Spinal cord (tissue), 10 donors: ENCODE measurements at places on chromosomes 11 and 22.
A peak's percentile ranks its signal among the peaks of the same experiment; 100 is the strongest.

DNA sequence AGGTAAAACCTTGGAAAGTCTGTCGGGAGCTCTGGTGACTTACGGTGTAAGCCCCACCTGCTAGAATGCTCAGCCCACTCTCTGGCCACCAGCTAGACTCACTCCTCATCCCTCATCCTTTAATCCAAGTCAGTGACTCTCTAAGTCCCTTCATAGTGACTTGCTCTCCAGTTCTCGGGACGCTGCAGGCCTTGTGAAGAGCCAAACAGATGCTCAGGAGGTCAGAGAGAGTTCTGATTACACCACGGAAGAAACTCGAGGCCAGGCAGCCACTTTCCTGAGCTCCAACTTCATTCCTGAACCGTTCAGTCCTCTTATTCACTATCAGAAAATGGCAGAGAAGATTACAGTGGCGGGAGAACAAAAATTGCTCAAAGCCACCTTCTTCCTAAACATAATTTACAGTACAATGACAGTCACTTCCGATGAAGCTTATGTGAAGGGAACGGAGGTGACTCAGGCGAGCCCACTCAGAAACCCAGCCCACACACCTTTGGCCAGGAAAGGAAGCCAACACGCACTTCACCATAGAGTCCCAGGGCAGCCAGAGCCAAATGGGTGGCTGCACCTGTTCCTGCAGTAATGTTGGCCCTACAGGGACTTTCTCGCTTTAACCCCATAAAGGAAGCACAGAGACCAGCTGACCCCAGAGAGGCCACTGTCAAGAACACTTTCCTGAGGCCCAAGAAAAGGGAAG lies 100.4 kb downstream of the GALNT18 start:
- DNase-seq = no peak

- DNase-seq = no peak
Observed at GRCh38 chr22:28282405-28283067, 363.5 kb upstream of the PITPNB start.

- peak; percentile 74 for DNase-seq
Observed at GRCh38 chr22:41682033-41682807, 6.4 kb downstream of the SNU13 start.

DNA sequence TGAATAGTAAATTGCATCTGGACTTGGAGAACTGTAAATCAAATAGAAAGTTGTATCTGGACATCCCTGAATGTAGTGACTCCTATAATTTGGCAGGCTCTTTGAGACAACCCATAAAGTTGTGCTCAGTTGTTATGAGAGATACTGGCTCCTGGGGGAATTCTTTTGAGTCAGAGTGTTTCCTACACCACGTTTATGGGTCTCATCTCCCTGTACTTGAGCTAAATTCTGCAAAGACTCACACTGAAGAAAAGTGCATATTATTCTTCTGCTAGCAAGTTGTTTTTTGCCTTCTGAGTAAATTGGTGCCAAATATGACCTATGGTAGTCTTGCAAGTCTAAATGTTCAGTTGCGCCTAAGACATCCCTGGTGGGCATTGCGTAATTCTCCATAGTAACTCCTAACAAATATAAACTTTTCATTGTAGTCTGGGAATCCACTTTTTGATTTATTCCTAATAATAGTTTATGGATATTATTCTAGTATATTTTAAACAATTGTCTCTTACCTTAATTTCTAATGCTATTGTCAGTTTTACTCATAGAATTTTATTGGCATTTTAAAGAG lies 5.0 kb downstream of the ZNF215 start:
- DNase-seq = no peak

DNA sequence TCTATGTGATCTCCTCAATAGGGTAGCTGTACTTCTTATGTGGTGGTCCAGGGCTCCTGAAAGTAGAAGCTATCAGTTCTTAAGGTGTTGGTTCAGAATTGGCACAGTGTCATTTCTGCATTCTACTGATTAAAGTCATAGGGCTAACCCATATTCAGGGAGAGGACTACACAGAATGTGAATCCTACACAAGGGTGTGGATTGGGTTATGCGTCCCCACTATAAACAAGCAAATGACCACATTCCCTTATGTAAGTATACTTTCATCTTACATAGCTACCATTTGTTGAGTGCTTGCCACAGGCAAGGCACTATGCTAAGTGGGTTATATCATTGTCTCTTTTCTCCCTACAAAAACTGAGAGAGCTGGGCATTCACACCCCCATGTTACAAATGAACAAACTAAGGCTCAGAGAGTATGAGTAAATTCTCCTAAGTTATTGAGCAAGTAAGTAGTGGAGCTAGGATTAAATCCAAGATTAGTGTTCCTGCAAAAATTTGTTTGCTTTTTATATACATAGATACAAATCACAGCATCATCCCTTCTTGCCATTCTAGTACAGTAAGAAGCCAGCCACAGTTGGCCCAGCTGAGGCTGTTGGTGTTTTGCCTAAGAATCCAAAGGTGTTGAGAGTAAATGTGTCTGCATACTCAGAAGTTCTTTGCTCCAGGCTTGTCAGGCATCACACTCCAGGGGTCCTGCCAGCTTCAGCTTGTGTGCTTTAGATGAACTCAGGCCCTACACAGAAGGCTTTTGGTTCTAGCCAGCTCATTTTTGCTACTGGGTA lies 157.8 kb downstream of the KIF18A start:
- no peak for DNase-seq

DNA sequence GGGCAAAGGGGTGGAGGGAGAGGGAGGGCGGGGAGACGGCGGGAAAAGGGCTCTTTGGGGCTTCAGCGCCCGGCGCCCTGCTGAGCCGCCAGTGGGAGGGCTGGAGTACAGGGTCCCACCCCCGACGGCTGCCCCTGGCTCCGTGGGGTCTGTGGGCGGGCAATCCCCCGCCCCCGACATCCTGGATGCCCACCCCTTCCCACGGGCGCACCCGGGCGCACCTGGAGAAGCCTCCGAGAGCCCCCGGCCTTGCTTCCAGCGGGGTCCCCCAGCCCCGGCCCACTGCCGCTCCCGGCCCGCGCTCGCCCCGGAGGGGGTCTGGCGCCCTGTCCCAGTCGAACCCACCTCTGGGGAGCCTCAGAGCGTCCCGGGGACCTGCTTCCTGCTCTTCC lies 394 bp downstream of the CHRM4 start:
- DNase-seq = no peak

GRCh38 chr11:45899448-45900174 lies 7.5 kb downstream of the FREY1 start:
- peak; percentile 87 for DNase-seq

DNA sequence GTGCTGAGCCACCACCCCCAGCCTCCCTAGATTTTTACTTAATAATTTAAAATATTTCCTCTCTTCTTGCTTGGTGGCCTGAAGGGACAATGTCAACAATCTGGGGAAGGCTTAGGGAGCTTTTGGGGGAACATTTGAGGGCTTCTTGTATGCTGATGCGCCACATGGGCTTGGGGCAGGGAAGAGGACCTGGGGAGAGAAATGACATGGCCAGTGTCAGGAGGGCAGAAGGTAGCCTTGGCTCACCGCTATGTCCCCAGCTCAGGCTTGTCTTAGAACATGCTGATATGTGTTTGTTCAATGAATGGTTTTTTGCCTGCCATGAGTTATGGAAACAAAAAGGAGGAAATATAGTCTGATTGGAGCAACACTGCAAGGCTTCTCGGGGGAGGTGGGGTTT lies 51.6 kb downstream of the ST14 start:
- DNase-seq = no peak

- no peak for DNase-seq
Observed at GRCh38 chr22:47551431-47551775, 789.0 kb downstream of the TBC1D22A start.

GRCh38 chr11:75158696-75159150 lies 7.8 kb downstream of the SLCO2B1 start:
- no peak for DNase-seq

- no peak for DNase-seq
Observed at GRCh38 chr22:42766860-42767259, 46.2 kb upstream of the A4GALT start.

DNA sequence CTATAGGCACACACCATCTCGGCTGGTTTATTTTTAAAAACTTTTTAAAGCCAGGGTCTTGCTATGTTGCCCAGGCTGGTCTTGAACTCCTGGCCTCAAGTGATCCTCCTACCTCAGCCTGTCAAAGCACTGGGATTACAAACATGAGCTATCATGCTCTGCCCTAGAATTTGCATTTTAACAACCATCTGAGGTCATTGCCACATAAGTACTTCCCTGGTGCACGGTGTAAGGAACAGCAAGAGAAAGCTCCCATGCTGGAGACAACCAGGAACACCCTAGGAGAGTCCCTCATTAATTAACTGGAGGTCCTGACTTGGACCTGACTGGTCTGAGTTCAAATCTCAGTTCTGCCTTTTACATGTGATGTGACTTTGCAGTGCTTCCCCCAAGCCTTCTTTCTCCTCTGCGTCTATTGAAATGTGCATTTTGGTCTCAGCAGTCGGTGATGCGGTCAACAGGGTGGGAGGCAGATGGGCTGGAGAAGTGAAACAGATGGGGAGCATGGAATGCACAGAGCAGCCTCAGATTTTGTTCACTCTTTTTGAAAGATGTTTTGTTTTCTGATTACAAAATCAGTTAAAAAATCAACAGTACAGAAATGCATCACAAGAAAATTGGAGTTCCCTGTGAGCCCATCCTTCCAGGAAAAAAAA lies 146.5 kb downstream of the MYO18B start:
- DNase-seq = no peak

DNA sequence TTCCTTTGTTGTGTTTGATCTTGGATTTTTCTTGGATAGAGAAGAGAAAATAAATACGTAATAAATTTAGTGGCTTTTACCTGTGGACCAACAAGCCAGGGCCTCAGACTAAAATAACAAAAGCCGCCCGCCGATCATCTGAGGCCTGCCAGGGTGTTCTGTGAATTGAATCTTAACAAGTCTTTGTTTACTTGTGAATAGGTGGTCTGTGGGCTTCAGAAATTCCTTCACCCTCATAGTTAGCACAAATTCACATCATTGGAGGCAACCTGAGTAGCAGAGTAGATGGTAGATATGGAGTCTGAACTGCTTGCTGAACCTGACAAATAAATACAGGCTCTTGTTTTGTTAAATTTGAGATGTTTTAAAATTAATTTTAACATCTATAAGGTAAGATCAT lies 176.3 kb upstream of the MTNR1B start:
- no peak for DNase-seq

- no peak for DNase-seq
Observed at GRCh38 chr11:118124929-118125535, 27.6 kb downstream of the SCN4B start.

DNA sequence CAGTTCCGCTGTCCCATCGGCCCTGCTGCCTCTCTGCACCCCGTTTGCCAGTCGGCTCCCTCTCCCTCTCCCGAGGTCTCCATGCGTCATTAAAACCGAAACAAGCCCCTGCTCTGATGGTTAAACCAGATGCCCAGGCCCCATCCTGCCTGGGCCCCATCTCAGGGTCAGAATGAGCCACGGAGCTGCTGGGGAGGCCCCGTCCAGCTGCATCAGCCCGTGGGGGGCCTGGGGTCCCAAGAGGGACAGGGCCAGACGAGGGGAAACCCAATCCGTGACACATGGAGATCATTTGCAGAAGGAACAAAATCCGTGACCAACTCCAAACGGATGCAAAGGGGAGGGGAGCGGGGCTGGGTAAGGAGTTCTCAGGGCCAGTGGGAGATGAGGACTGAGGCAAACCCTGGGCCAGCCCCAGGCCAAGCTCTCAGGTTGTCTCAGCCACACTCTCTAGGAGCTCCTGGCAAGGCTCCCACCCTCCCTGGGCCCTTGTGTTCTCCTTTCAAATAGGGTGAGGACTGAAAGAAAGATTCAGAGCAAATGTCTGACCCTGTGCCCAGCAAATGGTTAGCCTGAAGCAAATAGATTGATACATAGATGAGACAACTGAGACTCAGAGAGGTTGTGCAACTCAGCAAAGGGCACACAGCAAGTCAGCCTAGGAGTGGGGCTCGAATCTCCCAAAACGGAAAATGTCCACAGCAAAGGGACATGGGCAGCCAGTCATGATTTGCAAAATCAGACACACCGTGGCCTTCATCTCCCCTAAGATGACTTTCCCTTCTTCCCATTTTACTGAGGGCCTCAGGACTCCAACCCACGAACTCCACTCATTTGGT lies 162.1 kb downstream of the MN1 start:
- no peak for DNase-seq

- DNase-seq = no peak
Observed at GRCh38 chr11:27699926-27700350, 317 bp downstream of the BDNF start.

DNA sequence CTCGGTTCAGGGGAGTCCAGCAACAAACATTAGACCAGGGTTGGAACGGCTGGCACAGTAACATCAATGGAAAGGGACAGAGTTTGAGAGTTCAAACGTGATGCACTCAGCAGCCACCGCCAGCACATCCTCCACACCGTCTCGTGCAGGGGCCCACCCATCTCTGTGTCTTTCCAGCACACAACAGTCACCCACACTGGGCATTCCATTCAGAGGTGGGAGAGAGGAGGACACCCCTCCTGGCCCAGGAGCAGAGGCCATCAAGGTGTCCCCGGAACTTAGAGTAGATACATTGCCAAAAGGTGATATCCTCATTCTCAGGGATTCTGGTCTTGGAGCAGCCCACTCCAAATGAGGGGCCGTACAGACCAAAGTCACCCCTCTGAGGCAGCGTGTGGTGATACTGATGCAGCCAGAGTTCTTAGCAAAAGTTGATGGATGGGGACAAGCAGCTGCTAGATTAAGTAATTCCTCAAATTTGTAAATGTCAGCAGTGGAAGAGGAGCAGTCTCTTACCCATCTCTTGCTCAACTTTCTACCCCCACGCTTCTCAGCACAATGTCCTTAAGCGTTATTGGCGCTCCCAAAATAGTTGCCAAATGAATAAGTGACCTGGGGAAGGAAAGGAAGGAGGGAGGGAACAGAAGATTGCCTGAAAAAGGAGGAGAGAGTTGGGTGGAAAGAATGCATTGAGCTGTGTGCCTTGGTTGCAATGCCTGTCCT lies 5.5 kb downstream of the SNAP29 start:
- DNase-seq = no peak

- no peak for DNase-seq
Observed at GRCh38 chr11:7160814-7161489, 72.2 kb downstream of the RBMXL2 start.

DNA sequence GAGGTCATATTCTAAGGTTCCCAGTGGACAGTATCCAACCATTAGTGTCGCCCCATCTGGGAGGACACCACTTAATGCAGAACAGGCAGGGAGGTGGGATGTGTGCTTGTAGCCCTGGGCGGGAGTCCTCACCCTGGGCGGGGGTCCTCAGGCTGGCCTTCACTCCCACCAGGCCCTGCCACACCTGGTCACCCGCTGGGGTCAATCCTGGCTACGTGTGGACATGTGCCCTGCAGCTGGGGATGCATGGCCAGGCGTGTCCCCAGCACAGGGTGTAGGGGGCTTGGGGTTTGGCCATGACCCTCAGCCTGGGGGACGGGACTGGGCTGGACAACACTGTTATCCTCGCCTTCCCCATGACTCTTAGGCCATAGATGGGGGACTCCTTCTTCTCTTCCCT lies 18.8 kb downstream of the TRPM5 start:
- DNase-seq = no peak

- no peak for DNase-seq
Observed at GRCh38 chr22:49449811-49450446, 377.7 kb downstream of the BRD1 start.

DNA sequence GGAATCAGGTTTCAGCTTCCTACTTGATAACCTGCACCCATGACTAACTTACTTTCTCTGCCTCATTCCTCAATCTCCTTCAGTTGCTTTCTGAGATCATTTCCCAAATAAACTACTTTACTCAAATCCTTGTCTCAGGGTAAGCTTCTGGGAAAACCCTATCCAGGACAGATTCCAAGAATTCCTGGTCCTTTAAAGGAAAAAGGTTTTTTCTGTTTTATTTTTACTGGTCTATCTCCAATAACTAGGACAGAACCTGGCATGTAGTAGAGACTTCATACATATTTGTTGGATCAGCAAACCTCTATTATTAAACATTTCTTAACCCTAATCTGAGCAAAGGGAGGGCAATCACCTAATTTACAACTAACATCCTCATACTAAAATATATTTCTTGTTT lies 910.5 kb upstream of the CHORDC1 start:
- no peak for DNase-seq
